ENCODE measurements at places on chromosomes 4 and X.

- DNase-seq: no peak
These were observed 22.3 kb upstream of the CLOCK start for GRCh38 chr4:55568905-55569504.

GRCh38 chr4:74486905-74487304 is 42.0 kb downstream of the AREG start:
- DNase-seq: no peak

GRCh38 chr4:55925241-55925640 is 23.5 kb upstream of the CEP135 start:
- DNase-seq: no peak

- no peak for DNase-seq
These were observed 1347.1 kb upstream of the PABPC4L start for GRCh38 chr4:135548711-135549110.

GRCh38 chr4:152052451-152053057 is 291.7 kb upstream of the GATB start:
- no peak for DNase-seq

- peak; percentile 88 for DNase-seq
These were observed 4.8 kb upstream of the HGFAC start for GRCh38 chr4:3436798-3437581.

GRCh38 chr4:40143926-40144508 is 52.8 kb upstream of the RHOH start:
- DNase-seq: no peak

- DNase-seq: no peak
These were observed 52.7 kb downstream of the ACOX3 start for GRCh38 chr4:8387615-8388527.

DNA sequence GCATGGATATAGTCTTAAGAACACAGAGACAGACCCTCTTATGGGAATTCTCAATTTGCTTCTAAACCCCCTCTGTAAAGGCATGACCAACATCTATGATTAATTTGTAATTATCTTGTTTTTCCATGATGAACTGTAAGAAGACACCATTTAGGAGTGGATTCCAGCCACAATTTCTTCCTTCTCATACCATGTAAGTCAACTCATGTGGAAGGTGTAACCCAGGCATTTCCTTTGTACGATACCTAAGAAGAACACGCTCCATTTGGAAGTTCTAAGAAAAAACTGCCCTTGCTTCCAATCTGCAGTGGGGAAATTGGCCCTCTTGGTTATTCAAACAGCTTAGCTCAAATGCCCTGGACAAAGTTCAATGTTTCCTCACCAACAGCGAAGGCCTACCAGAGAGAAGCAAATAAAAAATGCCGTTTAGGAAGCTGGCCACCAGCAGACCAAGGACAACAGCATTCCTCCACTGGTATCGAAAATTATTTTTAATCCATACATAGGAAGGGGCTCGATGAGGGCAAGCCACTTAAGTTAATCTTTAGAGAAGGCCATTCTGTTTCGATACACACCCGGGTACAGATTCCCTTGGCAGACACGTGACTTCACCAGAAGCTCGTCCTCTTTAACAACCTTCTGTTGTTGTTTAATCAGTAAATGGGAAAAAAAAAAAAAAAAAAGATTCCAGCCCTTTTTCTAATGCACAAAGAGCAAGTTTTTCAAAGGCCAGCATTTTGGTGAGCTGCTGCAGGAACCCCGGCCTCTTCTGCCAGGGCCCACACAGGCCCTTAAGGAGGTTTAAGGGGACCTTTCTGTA is 2.6 kb downstream of the DHRSX start:
- no peak for DNase-seq

DNA sequence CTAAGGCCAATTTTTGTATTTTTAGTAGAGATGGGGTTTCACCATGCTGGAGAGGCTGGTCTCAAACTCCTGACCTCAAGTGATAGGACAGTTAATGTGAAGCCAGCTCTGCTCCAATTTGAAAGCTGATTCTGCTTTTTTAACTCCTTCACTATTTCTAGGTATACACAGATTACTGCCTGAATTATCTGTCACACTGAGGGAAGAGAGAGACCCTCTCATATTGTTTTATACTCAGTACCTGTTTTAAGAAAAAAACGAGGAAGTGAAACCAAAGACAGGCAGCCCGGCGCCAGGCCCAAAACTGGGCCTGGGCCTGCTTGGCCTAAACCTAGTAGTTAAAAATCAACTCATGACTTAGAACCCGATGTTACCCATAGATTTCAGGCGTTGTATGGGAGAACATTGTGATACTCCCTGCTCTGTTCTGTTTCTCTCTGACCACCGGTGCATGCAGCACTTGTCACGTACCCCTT is 1601.5 kb upstream of the PCDH10 start:
- DNase-seq: no peak

DNA sequence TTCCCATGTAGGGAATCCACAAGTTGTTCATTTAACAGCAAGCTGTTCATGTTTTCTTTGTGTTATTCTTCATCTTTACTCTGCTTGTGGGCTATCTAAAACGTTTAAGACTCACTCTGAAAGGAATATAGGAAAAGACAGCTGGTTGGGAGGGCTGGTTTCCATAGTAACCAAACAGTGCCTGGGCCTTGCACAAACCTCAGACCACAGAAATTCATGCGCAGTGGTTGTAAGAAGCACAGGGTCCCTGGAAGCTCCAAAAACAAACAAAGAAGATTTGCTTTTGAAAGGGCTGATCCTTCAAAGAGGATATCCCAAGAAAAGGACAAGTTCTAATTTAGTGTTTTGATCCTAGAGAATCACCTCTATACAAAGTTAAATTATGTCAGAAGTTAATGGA is 7.8 kb downstream of the SERTM2 start:
- DNase-seq: peak; percentile 15

- no peak for DNase-seq
These were observed 45.7 kb downstream of the ZNF721 start for GRCh38 chr4:453267-453666.

- DNase-seq: peak; percentile 72
These were observed 92.4 kb downstream of the CXCL13 start for GRCh38 chr4:77697860-77698590.
